ENCODE measurements at places on chromosomes 7 and 10. TPM values are rescaled to one million over a fixed set of nuclear protein-coding genes. Genes with fewer than 3 reads are reported as not detected.

GRCh38 chr10:91416339-91416855 is 6.3 kb downstream of the HECTD2 start:
- no peak for DNase-seq

DNA sequence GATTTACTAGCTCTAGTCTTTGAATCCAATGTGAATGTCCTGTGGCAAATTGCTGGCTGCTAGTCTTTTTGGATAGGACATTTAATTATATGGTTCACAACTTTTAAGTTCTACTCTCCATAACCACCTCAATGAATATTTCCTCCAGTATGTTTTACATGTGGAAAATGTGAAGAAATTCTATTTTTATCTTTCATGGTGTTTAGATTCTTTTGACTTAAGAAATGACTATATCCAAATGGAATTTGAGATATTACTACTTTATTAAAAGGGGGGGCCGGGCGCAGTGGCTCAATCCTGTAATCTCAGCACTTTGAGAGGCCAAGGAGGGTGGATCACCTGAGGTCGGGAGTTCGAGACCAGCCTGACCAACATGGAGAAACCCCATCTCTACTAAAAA is 202.0 kb downstream of the ARL4A start:
- DNase-seq = peak; percentile 43

DNA sequence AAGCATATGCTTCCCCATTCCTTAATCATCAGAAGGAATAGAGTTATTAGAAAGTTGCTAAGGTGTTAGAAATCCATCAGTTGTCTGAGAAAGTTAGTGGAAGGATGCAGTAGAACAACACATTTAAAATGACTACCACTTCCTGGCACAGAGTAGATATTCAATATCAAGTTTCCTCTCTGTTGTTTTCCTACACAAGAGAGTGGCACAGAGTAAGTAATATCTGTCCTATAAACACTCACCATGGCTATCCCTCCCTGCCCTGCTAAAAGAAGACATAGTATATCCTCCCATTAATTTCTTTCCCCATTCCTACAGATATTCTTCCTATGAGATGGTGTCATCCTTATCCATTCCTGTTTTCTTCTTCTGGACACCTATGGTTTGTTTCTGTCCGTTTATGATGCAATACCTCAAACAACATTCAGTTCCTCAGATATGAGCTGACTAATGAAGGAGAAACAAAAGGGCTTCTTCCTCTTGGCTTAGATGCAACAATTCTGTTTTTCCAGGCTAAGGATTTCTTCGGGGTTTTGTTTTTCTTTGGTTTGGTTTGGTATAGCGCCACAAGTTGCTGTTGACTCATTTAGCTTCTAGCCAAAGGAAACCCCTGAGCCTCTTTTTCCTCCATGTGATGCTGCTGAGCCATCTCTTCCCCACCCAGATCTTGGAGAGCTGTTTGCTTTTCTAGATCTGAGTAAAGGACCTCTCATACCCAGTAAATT is 32.9 kb upstream of the BPGM start:
- DNase-seq = peak; percentile 100

- peak; percentile 83 for DNase-seq
These were observed 9.5 kb downstream of the ANKRD1 start for GRCh38 chr10:90911133-90912051.

DNA sequence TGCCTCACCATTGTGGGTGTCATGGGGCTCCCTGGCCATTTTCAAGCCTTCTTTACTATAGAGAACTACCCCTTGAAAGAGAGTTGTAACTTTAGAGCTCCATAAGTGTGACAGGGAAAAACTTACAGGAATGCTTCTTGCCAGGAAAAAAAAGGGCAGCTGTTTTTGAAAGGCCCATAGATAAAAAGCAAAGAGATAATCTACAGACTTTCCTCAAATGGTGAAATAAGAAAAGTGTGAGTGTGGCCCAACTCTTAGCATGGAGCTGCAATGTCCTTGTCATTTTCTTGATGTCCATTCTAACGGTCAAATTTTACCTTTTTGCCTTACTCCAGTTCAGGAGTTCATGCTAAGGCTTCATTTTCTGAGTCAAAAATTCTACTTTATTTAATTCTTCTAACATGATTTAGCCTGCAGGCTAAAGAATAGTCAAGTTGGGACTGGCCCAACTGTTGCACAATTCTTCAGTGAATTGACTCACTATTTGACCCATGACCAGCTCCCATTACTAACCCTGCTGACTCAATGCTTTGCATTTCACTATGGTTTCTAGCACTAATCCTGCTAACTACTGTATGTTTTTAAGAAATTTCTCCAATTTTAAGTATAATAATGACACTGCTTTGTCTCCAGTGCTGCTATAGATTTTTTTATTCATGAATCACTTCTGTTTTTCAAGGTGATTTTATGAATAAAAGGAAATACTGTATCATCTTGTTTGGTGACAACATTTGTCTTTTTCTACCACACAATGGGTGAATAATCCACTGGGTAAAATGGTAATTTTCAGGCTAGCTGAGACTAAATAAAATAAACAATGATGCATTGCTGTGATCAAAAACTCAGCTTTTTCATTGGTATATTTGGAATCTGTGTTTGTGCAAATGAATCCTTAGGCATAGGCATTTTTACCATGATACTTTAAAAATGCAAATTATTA is 41.4 kb upstream of the SGCE start:
- DNase-seq = peak; percentile 99

- DNase-seq = peak; percentile 37
These were observed 8.8 kb downstream of the DCLRE1C start for GRCh38 chr10:14945108-14945507.

DNA sequence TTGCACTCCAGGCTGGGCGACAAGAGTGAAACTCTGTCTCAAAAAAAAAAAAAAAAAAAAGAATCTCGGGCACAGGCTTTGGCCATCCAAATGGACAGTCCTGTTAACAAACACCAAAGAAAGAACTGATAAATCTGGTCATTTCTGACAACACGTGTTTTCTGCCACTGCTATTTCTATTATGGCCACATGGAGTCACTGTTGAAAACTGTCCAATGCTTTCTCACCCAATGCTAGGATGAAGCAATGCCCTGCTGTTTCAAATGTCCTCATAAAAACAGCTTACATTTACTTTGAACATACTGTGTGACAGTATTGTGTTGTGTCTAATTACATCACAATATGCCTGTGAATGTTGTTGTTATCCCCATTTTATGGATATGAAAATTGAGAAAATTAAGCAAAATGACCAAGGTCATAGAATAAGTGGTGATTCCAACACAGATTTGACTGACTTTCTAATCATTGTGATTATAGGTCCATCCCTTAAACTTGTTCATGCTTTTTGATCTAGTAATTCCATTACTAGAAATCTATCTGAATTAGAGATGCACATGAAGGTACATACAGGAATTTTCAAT is 19.9 kb upstream of the MAP3K8 start:
- DNase-seq = peak; percentile 63

- peak; percentile 25 for DNase-seq
These were observed 159.5 kb upstream of the HGF start for GRCh38 chr7:81929386-81929785.

The SPRN gene
- 0.29 TPM for total RNA-seq

The CYTH3 gene
- 32.7 TPM for total RNA-seq

The DOCK1 gene
- 45.5 TPM for total RNA-seq
